CD4-positive, CD25-positive, alpha-beta regulatory T cell (primary cell): ENCODE measurements at places on chromosomes 6 and 20.

DNA sequence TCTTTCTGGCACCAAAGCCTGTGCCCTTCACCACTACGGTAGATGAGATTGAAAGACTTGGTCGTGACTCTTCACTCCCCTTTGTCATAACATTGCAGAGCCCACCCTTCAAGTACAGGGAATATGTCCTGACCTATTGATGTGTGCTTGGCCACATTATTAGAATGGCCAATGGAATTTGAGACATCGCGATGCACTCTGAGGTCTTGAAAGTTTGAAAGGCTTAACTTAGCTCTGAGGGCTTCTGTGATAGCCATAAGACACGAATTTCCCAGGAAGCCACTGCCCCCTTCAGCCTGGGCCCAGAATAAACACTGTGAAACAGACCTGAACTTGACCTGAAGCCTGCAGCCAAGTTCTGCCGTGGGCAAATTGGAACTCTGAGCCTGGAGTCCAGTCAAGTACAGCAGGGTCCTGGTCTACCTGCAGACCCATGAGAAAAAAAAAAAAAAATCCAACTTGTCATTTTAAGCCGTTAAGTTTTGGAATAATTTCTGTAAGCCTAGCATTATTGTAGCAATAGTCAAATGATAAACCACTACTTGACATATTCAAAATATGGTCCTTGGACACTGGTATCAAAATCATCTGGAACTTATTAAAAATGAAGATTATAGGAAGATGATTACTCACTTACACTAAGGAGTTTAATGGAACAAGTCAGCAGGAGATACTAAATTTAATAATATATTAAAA is 36.9 kb upstream of the TRAF3IP2 start:
- DNase-seq: no peak

DNA sequence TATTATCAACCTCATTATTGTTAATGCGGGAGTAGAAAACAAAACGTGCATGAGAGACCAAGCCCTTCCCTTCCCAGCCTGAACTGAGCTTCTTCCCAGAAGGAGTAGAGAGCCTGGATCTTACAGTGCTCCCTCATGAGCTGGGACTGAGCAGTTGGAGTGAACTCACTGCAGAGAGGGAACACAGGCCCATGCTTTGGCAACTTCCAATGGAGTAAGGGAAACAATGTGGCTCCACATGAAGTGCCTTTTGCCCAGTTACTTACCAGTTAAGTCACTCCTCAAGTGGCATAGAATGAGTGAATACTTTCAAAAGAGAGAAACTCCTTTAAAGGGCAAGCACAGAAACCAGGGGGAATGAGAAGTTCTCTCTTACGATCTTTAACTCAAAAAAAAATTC is 12.4 kb downstream of the FHL5 start:
- DNase-seq: no peak

- DNase-seq: no peak
Measured at GRCh38 chr20:49478266-49478665, 4.2 kb downstream of the KCNB1 start.

GRCh38 chr6:81590314-81590691 is 162.2 kb downstream of the TENT5A start:
- no peak for DNase-seq

DNA sequence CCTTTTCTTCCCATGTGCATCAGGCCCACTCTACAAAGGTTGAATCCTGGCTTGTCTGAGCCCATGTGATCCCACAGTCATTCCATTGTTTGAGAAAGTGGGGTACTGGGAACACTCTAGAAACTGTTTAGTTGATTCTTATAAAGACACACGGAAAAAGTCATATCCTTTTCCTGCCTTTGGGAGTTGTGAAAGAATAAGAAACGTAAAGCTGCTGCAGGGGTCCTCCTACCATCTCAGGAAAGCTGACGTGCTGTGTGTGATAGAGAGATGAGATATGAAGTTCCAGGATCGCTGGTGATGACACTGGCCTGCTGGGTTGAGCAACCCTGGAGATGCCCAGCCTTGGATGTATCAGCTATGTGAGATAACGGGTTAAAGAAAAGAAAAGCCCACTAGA is 21.3 kb upstream of the HLA-DRB5 start:
- no peak for DNase-seq

DNA sequence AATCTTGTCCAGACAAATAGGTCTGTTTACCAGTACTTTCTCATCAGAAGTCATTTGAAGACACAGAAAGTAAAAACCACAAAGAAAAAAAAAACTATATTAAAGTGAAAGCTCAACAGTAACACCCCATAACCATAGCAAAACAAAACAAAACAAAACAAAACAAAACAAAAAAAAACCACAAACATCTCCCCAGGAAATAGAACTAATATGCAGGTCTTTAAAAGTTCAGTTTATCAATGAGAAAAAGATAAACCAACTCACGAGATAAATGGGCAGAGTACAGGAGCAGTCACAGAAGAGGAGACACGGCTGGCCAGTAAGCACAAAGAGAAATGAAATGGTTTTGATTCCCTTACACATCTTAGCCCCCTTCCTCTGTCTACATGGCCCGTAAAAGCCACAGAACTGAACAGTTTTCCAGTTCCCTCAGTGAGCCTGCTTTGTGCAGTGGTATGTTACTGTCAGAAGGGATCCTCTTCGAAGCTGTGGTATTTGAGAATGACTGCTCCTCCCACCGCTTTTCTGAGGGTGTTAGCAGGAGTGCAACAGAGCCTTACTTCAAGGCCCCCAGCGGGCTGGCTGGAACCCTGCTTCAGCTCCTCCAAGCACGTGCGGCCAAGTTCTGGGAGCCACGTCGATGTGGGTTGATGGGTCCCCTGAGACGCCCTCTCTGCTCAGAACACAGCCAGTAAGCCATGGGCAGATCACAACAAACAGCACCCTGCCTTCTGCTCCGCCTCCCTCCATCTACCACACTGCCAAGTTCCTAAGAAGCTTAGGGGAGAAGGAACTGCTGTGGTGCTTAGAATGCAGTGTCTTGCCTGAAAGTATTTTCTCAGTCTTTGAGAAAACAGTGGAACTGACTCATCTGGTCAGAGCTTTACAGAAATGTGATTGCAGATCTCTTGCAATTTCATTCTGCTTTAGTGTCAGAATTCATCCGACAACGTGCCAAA is 14.0 kb downstream of the UST start:
- no peak for DNase-seq

GRCh38 chr6:107202876-107203468 is 87.7 kb upstream of the BEND3 start:
- DNase-seq: no peak

- no peak for DNase-seq
Measured at GRCh38 chr6:134605034-134605433, 287.1 kb upstream of the SGK1 start.

DNA sequence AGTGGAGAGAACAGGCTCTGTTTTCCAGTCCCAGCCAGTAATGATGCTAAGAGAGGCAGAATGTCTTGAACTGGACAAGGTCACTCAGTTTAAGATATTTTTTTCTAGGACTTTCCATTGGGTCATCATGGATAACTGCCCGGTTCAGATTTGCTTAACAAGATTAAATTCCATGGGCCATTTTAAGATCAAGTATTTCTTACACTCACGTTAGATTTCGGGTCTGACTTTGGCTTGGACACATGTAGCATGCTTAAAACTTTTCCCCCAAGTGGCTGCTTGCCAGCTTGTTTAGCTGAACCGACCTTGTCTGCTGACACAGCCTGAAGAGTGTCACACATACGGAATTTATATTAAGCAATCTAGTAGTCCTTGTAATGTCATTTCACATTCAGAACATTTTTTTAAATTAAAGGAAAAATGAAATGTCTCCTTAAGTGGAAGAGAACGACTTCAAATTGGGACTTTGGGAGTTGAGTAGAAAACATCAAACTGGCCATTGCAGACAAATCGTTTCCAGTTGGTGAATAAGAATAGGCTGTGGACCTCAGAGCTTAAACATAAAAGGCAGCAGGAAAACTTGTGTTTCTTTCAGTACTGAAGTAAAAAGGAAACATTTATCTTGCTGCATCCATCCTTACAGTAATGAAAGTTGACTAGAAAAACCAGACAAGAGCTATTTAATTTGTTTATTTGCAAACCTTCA is 29.0 kb downstream of the ARMC2 start:
- no peak for DNase-seq

GRCh38 chr6:148538261-148539190 is 195.9 kb downstream of the SASH1 start:
- DNase-seq: no peak

DNA sequence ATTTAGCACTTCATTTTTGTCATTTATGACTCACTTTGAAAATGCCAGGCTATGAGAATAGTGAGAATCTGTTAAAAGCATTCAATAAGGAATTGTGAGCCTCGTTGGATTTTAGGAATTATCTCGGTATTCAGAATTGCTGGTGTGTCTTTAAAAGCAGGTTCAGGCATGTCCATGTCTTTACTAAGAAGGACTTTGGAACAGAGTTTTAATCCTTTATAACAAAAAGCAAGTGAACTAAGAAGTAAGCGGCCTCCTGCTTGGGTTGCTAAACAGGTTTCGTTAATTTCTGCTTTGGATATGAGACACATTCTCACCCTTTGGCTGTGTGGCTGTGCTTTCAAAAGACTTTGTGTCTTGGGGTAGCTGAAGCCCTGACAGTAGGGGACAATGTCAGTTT is 74.9 kb downstream of the IGF2R start:
- DNase-seq: no peak

GRCh38 chr6:45990162-45990561 is 25.5 kb downstream of the CLIC5 start:
- no peak for DNase-seq

GRCh38 chr20:1671891-1672669 is 14.5 kb upstream of the SIRPG start:
- DNase-seq: no peak

GRCh38 chr20:24407151-24407550 is 62.3 kb upstream of the SYNDIG1 start:
- DNase-seq: no peak

GRCh38 chr6:101662111-101662897 is 268.8 kb downstream of the GRIK2 start:
- DNase-seq: no peak

DNA sequence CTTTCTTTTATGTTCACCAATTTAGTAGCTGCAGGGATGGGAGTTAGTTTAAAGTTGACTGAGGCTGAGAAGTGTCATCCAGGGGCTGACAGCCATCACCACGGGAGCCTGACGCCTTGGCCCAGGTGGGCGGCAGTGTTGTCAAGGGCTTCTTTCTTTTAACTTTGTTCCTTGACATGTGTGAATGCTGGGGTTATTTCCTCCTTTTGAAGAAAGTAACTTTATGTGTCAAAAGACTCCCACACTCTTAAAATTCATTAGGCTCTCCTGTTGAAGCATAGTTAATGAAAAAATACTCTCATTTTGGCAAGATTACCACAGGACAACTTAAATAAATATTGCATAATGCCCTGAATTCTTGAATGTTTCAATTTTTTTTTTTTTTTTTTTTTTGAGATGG is 50.0 kb downstream of the SASH1 start:
- no peak for DNase-seq

GRCh38 chr6:86685230-86685797 is 252.0 kb upstream of the HTR1E start:
- no peak for DNase-seq

- DNase-seq: peak; percentile 71
Measured at GRCh38 chr6:139364302-139364981, 10.0 kb downstream of the CITED2 start.
